ENCODE measurements at places on chromosomes 5 and 9.

- no peak for DNase-seq
These were observed 51.7 kb downstream of the ZNF366 start for GRCh38 chr5:72455476-72455875.

GRCh38 chr9:127878001-127878651 is 651 bp upstream of the AK1 start:
- DNase-seq, result peak; percentile 57

GRCh38 chr5:113487416-113487780 is 855 bp downstream of the MCC start:
- no peak for DNase-seq

- no peak for DNase-seq
These were observed 40.2 kb downstream of the NFIB start for GRCh38 chr9:14273696-14274121.

DNA sequence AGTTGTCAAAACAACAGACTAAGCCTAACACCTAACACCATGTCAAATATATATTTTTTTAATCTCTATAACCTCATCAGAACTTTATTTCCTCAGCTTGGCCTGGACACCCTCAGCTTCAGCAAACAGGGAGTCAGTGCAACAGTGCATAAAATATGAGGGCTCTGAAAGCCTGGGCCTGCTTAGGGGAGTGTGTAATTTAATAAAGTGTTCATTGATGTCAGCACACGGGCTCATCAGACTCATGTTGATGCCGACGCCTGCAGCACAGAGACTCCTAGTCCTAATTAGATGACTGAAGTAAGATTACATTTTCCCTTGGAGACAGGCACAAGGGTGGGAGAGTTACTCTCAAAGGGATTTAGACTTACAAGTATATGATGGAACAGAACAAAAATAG is 37.8 kb downstream of the CDH10 start:
- peak; percentile 85 for DNase-seq

DNA sequence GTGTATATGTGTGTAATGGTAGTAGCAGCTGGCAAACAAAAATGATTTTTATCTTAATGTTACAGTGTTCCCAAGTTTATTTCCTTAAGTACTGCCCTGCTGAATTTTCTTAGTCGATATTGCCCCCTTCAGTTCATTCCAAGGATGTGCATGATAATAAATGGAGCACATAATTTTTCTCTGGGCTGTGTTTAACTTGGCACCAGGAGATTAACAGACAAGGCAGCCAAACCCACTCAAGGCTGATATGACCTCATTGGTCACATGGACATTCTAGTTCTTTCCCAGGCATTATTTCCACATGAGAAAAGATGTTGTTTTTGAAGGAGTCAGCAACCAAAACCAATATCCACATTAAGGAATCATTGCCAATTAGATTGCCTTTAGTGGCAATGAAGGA is 61.8 kb downstream of the COX7C start:
- DNase-seq, result peak; percentile 57

DNA sequence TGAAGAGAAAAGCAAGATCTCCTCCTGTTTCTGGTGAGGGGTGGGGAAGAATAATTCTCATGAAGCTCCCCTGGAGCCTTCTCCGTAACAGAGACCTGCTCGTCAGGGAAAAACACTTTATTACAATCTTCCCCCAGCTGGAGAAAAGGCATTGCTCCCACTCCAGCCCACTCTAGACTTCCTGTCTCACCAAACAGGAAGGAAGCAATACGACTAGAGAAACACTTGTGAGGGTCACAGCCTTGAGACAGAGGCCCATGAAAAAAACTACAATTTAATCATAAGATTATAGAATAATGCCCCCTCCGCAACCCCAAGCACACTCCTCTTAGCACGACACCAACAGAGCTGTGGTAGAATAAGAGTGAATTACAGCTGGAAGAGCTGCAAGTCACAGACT is 197.2 kb upstream of the S1PR3 start:
- no peak for DNase-seq
